Gastrocnemius medialis (tissue), 4 donors: ENCODE measurements at places on chromosomes 2 and 18.

DNA sequence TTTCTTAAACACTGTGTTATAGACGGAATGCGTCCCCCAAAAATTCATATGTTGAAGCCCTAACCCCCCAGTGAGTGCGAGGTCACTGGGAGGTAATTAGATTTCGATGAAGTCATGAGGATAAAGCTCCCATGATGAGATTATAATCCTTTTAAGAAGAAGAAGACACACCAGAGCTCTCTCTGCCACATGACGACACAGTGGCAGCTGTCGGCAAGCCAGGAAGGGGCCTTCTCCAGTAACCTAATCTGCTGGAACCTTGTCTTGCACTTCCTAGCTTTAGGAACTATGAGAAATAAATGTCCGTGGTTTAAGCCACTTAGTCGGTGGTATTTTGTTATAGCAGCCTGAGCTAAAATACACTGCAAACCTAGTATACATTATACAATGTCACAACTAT lies 12.3 kb downstream of the TMEM237 start:
- no peak for DNase-seq

GRCh38 chr2:33730193-33730592 lies 131.1 kb upstream of the FAM98A start:
- DNase-seq = no peak

- DNase-seq = no peak
Measured at GRCh38 chr2:232465061-232465460, 9.1 kb downstream of the ALPI start.

DNA sequence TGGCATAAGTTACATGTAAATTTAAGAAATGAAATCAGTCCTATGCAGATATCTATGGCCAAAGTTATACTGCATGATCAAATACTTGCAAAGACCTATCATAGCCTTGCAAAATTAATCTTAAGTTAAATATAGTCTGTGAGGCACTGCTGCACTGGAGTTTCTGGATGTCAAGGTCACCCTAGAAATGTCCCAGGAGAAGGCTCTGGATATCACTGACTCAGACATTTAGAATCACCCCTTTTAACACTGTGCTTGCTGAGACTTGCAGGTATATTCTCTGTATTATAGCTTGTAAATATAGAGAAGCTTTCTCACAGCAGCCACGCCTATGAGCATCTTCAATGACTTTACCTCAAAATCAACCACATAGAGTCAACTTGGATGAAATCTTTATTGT lies 51.5 kb downstream of the ETAA1 start:
- DNase-seq = no peak

DNA sequence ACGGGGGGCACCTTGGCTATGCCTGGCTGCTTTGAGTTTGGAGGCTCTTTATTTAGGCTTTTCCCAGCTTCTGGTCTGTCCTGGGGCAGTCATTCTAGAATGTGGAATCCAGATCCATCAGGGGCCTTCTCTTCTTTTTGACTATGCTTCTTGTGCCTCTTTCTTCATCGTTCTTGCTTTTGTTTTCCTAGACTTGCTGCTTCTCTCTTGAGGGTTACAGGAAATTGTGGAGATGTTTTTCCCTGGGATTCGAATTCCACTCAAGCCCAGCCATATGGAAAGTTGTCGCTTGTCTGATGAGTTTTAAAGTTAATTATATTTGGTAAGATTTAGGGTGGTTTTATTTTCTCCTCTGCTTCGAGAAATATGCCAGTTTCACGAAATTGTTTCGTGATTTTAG lies 2.4 kb downstream of the GLI2 start:
- DNase-seq = no peak

DNA sequence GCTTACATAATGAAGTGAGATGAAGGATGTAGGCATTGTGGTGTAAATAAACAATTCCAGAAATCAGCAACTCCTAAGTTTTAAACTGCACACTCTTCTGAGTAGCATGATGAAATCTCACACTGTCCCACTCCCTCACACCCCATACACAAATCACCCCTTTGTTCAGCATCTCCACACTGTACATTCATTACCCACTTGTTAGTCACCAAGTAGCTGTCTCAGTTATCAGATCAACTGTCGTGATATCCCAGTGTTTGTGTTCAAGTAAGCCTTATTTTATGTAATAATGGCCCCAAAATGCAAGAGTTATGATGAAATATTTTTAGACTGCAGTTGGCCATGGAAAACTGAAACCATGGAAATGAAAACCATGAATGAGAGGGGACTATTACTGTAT lies 135.7 kb downstream of the GRB14 start:
- DNase-seq = no peak

- DNase-seq = no peak
Measured at GRCh38 chr2:121429927-121430520, 100.7 kb upstream of the RNU4ATAC start.

- no peak for DNase-seq
Measured at GRCh38 chr2:17803497-17803896, 12.8 kb upstream of the MSGN1 start.

DNA sequence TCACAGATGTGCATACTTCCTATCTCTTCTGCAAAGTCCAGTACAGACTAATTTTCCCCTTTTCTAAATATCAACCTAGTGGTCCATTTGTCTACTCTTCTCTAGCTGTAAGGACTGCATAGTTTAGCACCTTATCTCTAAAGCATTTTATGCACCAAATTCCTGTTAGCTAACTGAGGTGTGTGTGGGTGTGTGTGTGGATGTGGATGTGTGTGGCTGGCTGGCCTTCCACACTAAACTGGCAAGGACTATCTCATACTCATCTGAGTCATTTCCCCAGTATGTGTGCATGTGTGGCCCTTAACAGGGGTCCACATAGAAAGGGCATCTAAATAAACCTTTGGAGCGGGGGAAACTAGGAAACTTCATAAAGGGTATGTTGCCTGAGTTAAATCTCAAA lies 139.6 kb downstream of the TTC32 start:
- DNase-seq = no peak

GRCh38 chr2:234536178-234536965 lies 39.5 kb upstream of the ARL4C start:
- DNase-seq = no peak

DNA sequence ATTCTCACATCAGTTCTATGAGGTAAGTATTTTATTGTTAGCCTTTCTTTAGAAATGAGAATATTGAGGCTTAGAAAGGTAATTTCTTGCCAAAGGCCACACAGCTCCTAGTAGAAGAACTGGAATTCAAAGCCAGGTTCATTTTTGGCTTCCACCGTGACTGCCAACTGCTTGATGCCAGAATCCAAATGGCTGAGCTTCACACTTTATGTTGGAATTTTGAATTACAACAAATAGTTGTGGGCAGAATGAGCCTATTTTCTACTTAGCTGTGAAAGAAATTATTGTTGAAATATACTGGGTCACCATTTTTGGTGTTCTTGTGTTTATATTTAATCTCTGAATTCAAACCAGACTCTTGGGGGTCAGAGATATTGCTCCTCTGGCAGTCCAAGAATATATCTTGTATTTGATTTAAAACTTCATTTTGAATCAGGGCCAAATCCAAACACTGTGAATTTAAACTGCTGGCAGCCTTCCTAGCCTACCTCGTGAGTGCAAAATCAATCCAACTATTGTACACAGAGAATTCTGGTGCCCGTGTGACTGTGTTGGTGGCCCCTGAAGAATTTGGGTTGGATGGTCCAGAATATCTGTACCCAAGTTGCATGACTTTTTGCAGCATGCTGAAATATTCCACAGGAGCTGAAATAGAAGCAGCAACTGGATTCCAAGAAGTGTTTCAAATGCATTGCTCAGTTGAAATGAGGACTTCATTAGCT lies 35.6 kb upstream of the LPIN1 start:
- no peak for DNase-seq

DNA sequence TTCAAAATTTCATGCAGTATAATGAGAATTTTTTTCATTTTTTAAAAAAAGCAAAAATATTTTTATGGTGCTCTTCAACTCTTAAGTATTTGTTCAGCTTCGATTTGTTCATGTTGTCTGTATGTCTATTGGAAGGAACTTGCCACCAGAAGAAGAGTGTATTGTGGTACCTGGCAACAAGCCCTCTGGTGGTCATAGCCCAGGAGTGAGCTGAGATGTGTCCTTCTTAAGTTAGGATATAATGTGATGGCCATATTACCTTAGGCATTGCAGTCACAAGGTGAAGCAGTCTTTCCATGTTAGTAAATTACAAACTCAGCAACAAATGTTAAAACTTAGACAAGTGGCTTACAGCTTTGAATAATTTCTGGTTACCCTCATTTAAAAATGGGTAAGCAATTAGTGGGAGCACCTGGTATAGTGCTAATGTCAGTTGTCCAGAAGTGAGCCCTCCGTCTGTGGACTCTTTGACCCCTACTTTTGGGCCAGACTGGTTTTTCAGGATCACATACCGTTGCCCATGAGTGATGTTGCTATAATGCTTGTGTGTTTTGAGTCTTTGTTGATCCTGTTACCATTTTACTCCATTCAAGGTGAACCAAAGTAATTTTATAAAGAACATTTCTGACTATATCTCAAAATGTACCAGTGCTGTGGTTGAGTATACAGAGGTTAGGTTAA lies 57.4 kb downstream of the MYO1B start:
- DNase-seq = no peak

DNA sequence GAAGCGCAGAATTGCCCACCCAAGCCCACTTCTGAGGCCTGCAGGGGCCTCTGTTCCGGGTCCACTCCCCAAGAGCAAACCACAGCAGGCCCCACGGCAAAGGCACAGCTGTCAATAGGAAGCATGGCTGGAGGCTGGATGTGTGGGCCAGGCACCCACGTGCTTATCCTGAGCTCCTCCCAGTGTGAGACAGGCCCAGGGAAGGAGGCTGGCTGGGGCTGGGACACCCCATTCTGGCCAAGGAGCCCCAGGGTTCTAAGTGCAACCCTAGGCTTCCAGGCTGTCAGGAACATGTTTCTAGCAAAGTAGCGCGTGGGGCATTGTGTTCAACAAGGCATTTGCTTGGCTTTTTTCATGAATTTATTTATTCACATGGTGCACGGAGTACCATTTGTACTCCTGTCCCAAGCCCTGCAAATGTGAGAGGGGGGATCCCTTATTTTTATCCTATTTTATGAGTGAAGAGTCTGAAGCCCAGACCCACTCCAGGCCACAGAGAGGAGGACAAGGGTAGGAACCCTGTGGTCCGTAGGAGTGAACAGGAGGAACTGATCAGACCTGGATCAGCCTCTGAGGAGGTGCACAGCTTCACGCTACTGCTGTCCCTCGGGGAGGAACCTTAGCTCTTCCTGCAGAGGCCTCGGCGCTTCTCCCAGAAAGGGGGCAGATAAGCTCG lies 6.1 kb upstream of the RAB17 start:
- DNase-seq = no peak

GRCh38 chr2:236574424-236575145 lies 5.0 kb downstream of the ACKR3 start:
- no peak for DNase-seq

- no peak for DNase-seq
Measured at GRCh38 chr2:41736105-41736567, 311.7 kb upstream of the PKDCC start.
